ENCODE measurements at places on chromosomes 1 and 21.

DNA sequence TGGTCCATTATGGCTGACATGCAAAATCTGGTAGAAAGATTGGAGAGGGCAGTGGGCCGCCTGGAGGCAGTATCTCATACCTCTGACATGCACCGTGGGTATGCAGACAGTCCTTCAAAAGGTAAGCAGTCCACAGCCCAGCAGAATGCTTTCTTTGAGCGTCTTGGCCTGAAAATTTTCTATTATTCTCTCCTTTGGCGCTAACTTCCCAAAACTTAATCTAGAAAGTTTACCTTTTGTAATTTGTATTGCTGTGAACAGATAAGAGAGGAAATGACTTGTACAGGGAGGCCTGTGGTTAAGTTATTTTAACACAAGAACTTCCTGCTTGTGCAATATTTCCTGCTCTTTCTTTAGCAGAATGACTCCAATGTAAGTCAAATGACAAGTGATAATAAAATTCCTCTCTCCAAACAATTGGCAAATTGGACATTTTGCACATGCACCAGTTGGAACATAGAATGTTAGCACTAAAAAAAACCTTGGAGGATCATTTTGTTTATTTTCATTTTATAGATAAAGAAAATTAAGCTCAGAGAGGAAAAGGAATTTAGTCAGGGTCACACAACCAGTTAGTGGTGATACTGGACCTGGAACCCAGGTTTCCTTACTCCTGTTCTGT lies 18.9 kb downstream of the CAP1 start:
- DNase-seq = no peak

DNA sequence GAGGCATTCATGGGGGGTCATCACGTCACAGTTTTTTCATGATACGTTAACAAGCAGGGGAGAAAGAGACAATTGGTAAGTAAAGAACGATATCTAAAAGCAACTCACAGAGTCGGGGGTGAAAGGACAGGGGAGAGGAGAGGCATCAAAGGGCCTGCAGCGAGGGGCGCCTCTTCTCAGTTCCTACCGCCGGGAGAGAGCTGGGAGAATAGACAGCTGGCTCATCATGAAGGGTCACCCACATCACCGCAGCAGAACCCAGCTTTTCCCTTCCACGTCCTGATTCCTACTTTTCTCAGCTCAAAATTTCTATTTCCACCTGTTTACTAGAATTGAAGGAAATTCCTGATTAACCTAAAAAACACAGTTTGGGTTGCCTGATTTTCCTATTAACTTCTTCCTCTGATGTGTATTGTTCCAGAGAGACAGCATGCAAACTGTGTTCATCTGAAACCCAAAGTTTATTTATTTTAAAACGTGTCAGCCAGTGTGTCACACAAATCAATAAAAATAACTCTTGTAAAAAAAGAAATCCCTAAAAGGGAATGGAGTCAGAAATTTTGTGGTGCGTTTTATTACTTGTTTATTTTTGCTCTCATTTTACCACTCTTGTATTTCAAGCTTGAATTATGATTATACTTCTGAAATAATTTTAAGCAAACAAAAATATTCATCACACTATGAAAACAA lies 75.4 kb downstream of the SLC25A24 start:
- no peak for DNase-seq

- DNase-seq = no peak
Measured at GRCh38 chr1:28519946-28520725, 14.3 kb downstream of the RCC1 start.

DNA sequence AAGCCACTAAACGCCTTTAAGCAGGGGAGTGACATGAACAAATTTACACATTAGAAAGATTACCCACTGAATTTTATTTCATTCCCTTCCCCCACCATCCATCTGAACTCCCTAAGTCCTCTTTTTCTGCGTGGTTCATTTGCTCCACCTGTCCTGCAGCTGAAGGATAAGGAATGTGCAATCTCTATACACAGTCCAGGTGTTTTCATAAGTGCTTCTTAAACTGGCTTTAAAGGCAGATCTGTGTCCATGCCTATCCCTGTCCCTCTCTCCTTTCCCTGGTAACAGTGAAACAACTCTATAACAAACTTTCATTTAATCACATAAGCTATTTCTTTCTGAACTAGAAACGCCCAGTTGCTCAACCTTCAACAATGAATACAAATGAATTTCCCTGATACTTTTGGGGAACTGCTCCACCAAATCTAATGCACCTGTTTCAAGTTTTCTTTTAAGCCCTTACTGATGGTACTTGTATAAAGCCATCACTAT lies 8.4 kb downstream of the GSTM3 start:
- no peak for DNase-seq

GRCh38 chr1:106063510-106063909 lies 993.0 kb upstream of the PRMT6 start:
- DNase-seq = no peak

DNA sequence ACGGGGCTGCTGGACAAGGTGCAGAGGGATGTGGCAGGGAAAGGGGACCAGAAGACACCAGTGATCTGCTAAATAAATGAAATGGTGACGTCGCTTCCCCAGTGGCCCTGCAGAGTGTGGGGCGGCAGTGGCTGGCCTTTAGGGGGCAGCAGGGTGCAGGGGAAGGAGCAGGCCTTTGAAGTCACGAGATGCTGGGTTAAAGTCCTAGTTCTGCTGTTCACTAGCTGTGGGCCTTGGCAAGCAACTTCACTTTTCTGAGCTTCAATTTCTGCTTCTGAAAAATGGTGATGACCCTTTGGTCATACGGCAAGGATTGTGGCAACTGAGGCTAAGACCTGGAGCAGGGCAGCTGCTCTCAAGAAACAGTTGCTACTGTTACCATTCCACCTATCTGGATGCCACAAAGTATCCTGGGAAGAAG lies 9.2 kb upstream of the GALE start:
- peak; percentile 60 for DNase-seq

- DNase-seq = no peak
Measured at GRCh38 chr1:212294983-212295382, 9.8 kb downstream of the PPP2R5A start.

DNA sequence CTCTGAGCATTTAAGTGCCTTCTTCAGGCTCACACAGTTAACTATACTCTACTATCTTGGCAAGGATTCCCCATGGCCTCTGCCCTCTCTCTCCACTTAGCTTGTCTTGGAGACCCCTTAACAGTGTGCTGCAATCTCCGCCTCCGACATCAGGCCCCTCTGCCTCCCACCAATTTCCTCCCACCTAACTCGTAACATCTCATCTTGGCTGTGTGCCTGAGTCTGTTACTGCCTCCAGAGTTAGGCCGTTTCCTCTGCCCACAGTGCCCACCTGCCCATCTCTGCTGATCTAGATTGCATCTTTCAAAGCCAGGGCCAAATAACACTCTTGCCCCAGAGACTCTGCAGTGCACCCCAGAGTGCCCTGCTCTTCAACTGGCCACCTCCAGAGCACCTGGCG lies 244.3 kb upstream of the TMEM51 start:
- DNase-seq = no peak

- DNase-seq = no peak
Measured at GRCh38 chr1:206074839-206075238, 21.9 kb downstream of the RHEX start.

- no peak for DNase-seq
Measured at GRCh38 chr1:145711213-145711651, 4.1 kb upstream of the PDZK1 start.

GRCh38 chr1:41514381-41514780 lies 29.9 kb upstream of the EDN2 start:
- DNase-seq = no peak

GRCh38 chr1:116123837-116124533 lies 12.8 kb downstream of the MAB21L3 start:
- no peak for DNase-seq

DNA sequence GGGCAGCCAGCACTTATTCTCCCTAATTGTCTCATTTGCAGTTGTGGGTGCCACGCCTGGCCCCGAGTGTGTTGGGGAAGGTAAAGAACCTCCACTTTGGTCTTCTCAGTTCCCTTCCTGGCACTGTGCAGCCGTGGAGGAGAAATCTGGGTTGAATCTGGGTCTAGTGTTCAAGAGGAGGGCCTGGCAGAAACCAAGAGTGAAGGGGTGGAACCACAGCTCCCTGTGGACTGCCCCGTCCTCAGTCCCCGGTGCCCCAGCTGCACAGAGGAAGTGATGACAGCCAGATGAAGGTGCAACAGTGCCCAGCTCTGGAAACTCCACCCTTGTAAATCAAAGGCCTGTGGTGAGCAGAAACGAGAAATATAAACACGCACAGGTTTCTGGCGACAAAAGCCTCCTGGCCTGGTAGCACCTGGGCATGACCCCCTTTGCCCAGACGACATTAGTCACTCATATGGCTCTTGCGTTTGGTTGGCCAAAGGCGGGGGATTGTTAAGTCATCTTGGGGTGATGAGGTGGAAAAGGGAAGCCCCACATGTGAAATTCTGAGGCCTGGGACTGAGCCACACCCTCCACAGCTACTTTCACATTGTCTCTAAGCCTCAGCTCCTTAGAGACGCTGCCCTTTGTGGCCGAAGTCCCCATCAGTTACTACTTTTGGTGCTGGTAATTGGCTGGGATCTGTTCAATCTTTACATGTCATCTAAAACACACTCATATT lies 4.2 kb upstream of the ECE1 start:
- no peak for DNase-seq

Measured in cerebellar cortex (tissue), 1 donor.